Ovary (tissue), 10 donors: ENCODE measurements at places on chromosomes 1 and 21. TPM values are rescaled to one million over a fixed set of nuclear protein-coding genes. Genes with fewer than 3 reads are reported as not detected.

KRTAP11-1 gene
- not detected for polyA plus RNA-seq

DNA sequence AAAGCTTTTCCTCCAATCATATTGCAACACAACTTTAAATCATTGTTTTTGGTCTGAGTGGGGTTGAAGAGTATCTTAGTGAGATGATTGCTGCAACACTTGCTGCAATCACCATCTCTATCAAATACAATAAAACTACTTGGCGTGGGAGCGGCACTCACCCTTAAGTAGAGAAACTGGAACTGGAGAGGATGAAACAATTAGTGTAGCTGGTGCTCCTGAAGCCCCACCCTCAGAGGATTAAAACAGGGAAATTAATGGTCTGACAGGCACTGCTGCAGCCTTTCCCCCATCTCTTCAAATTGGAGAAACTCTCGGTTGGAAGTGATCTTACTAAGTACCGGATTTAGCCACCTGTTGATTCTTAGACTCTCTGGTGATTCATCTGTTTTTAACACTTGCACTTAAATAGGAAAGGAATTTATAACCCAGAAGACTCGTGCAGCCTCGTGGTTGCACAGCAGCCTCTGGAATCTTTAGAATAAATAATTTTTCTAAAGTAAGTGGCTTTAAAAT, 80.5 kb upstream of the KIF26B start:
- H3K4me1 ChIP-seq: no peaks in the 10 kb centered on the region
- H3K36me3 ChIP-seq: no peaks in the 10 kb centered on the region
- no peak overlapping the region for H3K4me3 ChIP-seq
- H3K27ac ChIP-seq: no peak overlapping the region

AADACL4 gene
- 0.38 TPM for polyA plus RNA-seq

ARID4B gene
- 19.6 TPM for polyA plus RNA-seq

TAS1R1 gene
- polyA plus RNA-seq: not detected

- no peaks in the 10 kb centered on the region for H3K27me3 ChIP-seq
- H3K4me3 ChIP-seq: no peak overlapping the region
- no peak for DNase-seq
- no peaks in the 10 kb centered on the region for H3K4me1 ChIP-seq
Measured at GRCh38 chr1:47998396-47998990, 1.3 kb upstream of the TRABD2B start.

DNA sequence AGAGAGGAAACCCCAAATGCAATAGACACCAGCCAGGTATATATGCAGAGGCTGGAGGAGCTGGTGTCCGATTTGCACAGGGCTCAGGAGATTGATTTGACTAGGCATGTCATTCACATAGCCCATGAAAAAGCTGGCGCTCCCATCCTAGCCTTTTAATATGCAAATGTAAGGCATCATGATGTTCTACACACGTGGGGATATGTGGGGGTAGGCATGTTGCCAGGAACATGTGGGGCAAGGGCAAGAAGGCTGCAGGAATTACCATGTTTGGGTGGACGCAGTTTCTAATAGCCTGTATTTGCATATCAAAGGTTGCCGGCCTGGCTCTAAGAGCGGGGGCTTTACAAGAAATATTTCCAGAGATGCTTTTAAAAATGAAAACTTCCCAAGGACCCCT, 11.7 kb upstream of the SH3GLB1 start:
- H3K27me3 ChIP-seq: no peaks in the 10 kb centered on the region
- no peaks in the 10 kb centered on the region for H3K4me1 ChIP-seq
- no peak for DNase-seq
- H3K4me3 ChIP-seq: no peak overlapping the region

BEND5 gene
- polyA plus RNA-seq: 28.5 TPM

DNA sequence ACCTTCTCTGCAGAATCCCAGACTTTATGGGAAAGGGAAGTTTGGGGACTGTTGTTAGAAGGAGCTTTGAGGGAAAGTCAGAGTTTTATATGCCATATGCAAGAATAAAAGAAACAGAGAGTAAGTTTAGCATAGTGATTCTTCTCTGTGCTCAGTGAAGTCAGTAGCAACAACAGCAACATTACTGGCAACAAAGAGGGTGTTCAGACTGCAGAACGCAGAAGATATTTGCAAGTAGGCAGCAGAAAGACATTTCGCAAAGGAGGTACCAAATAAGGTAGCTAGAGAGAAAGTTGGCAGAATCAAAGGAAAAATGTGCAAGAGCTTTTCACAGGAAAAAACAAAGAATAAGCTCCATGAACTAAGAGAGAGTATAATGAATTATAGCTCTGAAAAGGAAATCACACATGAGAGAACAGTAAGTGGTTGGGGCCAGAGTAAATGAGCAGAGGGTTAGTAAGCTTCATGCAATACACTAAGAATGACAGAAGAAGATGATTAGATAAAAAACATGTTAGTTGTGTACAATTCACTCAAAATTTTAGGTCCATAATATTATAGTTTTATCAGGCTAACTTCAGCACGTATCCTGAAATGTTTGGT, 98.1 kb downstream of the NEGR1 start:
- no peak overlapping the region for H3K4me3 ChIP-seq
- no peak for DNase-seq
- no peaks in the 10 kb centered on the region for H3K36me3 ChIP-seq

RAB3B gene
- 1.9 TPM for polyA plus RNA-seq

CSF3R gene
- polyA plus RNA-seq: 4.3 TPM

NEK2 gene
- 0.37 TPM for polyA plus RNA-seq

DNA sequence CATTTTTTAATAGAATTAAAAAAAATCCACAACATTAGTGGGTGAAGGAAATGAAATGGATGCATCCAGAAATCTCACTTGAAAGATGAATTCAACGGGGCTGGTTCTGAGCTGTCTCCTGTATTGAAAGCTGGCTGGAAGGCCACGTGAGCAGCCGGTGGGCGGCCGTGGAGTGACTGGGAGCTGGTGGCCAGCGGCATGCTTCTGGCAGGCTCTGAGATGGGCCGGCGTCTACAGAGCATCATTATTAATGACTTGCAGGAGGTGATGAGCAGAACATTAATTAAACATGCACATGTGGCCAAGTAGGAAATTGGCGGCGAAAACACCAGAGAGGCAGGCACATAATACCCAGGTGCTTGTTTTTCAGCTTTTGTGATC, 115.6 kb upstream of the LMO4 start:
- no peaks in the 10 kb centered on the region for H3K27me3 ChIP-seq
- no peak for DNase-seq
- H3K4me3 ChIP-seq: no peak overlapping the region
- no peaks in the 10 kb centered on the region for H3K4me1 ChIP-seq
- H3K36me3 ChIP-seq: no peaks in the 10 kb centered on the region
- H3K27ac ChIP-seq: no peak overlapping the region

DNA sequence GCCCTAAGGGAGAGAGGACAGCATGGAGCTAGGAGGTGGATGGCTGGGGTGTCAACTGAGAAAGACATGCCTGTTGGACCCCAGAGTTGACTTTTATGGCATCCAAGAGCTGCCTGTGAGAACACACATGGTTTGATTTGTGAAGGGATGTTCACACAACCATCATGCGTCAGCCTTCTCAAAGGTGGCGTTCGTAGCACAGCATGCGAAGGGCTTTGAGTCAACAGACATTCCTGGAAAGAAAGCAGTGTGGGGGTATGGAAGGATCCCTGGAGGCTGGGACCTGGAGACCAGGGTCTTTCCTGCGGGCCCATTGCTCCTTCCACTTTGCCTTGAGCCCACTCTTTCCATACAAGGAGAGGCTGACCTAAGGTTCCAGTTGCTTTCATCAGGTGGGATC, 6.4 kb upstream of the WNT3A start:
- no peaks in the 10 kb centered on the region for H3K4me1 ChIP-seq
- H3K36me3 ChIP-seq: no peaks in the 10 kb centered on the region
- H3K27ac ChIP-seq: no peak overlapping the region
- H3K27me3 ChIP-seq: no peaks in the 10 kb centered on the region

- no peaks in the 10 kb centered on the region for H3K27me3 ChIP-seq
- H3K4me1 ChIP-seq: no peaks in the 10 kb centered on the region
- DNase-seq: no peak
- no peak overlapping the region for H3K27ac ChIP-seq
- no peaks in the 10 kb centered on the region for H3K36me3 ChIP-seq
Measured at GRCh38 chr1:59452559-59452958, 155.7 kb downstream of the FGGY start.

- DNase-seq: no peak
- H3K27me3 ChIP-seq: no peaks in the 10 kb centered on the region
- no peak overlapping the region for H3K4me3 ChIP-seq
- H3K4me1 ChIP-seq: no peaks in the 10 kb centered on the region
- H3K36me3 ChIP-seq: no peaks in the 10 kb centered on the region
- H3K27ac ChIP-seq: no peak overlapping the region
Measured at GRCh38 chr1:74222701-74223100, 12.5 kb upstream of the TNNI3K start.

DNA sequence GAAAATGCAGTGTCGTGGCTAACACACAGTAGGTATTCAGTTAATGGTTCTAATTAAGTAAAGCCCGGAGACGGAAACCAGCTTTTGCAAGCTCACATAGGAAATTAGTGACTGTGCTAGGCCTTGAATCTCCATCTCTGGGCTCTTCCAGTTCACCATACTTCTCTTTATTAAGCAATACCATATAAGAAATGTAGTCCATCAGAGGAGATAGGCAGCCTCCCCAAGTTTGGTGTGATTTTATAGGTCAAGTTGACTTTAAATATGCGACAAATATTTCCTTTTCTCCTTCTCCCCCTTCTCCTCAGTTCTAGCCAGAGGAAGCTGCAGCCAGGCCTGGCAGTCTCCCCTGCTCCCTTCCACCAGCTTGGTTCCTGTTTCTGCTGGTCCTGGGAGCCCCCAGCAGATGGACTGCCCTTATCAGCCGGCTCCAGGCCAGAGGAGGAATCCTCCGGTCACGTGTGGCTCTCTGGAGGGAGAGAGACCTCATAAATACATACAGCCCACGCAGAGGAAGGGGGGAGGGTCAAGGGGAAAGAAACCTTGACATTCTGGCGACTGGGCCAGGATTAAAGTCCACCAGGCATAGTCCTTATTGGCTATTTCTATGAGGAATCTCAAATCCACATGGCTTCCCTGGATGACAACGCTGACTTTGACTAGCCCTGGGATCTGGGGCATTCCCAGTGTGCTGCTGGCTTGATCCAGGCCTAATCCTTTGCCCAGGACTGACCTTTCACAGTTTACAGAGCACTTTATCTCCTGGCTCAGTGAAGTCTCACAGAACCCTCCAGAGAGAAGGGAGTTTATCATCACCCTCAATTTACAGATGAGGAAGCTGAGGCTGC, 115.1 kb upstream of the JUN start:
- no peaks in the 10 kb centered on the region for H3K36me3 ChIP-seq
- no peaks in the 10 kb centered on the region for H3K27me3 ChIP-seq
- DNase-seq: peak; percentile 86

DNA sequence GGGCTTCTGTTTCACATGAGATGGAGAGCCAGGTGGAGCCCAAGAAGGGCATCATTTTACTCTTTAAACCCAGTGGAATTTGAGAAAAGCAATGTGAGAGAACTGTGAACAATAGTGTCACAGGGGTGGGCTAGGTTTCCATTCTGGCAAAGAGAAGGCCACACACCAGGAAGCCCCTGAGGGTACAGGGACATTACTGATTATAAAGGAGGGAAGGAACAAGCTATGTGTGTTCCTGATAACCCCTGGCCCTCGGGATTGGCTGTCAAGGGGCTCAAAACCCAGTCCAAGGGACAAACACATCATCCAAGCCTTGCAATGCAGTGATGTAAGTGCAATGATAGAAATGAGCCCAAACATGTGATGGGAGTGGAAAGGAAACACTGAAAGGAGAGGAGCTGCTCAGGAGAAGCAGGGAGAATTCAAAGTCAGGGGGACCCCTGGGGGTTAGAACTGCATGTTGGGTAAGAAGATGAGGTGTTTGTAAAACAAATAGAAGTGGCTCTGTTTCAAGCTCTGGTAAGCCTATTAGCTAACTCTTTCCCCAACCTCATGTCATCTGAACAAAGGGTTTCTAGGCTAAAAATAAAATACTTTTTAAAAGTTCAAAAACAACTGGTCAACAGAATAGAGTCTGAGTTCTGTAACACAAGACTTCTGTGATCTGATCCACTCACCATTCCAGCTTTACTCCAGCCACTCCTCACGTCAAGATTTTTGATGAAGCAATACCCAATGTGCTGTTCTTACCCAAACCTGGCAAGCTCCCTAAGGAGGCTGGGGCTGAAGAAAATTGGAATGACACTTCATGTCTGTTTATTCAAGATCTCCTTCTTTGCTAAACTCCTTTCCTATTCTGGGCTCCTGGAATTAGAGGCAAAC, 51.1 kb upstream of the IL12RB2 start:
- no peaks in the 10 kb centered on the region for H3K27me3 ChIP-seq
- no peak overlapping the region for H3K27ac ChIP-seq

DNA sequence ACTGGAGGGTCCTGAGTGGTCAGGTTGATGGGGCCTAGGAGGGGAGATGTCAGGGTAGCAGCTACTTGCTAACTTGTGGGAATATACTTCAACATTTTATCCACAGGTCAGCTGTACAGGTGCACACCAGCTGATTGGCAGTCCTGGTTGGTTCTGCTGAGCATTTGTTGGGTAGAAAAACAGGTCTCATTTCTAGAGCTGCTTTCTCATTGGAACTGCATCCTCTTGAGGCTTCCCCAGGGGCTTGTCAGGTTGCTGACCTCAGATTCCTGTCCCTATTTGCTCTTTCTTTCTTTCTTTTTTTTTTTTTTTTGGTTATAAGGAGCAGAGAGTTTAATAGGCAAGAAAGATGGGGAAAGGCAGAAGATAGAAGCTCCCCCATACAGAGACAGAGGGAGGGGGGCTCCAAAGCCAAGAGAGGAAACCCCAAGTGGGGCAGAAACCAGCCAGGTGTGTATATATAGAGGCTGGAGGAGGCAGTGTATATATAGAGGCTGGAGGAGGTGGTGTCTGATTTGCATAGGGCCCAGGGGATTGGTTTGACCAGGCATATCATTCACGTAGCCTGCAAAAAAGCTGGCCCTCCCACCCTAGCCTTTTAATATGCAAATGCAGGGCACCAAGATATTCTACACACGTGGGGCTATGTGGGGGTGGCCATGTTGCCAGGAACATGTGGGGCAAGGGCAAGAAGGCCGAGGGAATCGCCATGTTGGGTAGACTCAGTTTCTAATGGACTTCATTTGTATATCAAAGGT, 57.3 kb upstream of the STUM start:
- no peaks in the 10 kb centered on the region for H3K36me3 ChIP-seq
- no peak overlapping the region for H3K27ac ChIP-seq
- no peak overlapping the region for H3K4me3 ChIP-seq
- no peaks in the 10 kb centered on the region for H3K27me3 ChIP-seq
- H3K4me1 ChIP-seq: no peaks in the 10 kb centered on the region
